ENCODE measurements at places on chromosomes 11 and 22.

DNA sequence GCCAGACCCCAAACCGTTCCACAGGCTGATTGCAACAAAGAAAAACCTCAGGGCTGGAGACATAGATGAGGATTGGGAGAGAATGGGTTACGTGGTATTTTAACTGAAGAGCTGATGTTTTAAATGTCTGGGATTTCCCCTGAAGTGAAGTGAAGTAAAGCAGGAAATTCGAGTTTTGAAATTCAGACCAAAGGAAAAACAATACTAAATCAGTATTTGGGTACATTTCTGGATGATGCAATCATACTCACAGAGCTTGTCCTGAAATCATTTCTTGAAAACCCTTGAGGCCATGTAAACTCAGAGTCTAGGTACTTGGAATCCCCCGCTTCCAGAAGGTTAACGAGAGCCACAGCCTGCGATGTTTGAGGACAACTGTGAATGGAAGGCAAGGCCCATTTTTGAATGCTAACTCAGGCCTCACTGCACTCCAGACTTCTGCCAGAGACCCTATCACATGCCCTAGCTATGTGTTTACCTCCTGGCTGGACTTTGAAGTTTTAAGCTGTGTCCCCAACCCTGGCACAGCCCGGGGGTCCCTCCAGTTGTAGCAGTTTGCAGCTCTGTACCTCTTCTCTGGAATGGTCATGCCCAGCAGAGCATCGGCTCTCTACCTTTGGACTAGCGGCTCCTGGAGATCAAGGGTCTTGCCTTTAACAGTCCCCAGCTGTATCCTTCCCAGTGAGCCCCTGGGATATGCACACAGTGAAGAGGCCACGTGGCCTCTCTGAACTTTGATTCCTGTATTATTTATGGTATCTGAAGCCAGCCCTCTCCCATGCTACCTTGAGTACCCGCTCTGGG lies 5.4 kb upstream of the FTH1 start:
- DNase-seq = no peak

GRCh38 chr11:128488471-128488870 lies 98.9 kb downstream of the ETS1 start:
- DNase-seq = no peak

DNA sequence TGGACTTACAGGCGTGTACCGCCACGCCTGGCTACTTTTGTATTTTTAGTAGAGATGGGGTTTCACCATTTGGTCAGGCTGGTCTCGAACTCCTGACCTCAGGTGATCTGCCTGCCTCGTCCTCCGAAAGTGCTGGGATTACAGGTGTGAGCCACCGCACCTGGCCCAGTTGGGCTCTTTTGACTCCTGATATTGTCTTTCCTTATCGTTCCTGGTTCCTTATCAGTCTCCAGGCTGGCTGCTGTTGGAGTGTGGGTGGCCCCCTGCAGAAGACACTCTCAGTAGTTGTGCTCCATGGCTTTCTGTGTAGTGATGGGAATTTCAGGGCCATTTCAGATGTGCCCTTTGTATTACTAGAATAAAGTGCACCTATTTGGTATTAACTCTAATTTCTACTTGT lies 55.3 kb downstream of the C22orf31 start:
- no peak for DNase-seq

GRCh38 chr11:1083621-1084551 lies 9.2 kb downstream of the MUC2 start:
- no peak for DNase-seq

GRCh38 chr11:113159988-113160807 lies 154.2 kb upstream of the TTC12 start:
- DNase-seq = no peak

- DNase-seq = no peak
Measured at GRCh38 chr11:130369713-130370112, 55.0 kb upstream of the ZBTB44 start.
